ENCODE measurements at places on chromosomes 16 and 17. TPM values are rescaled to one million over a fixed set of nuclear protein-coding genes. Genes with fewer than 3 reads are reported as not detected.

PPY gene
- total RNA-seq = not detected

RHBDF1 gene
- 5.4 TPM for total RNA-seq

ODAD4 gene
- total RNA-seq = 0.68 TPM

DNA sequence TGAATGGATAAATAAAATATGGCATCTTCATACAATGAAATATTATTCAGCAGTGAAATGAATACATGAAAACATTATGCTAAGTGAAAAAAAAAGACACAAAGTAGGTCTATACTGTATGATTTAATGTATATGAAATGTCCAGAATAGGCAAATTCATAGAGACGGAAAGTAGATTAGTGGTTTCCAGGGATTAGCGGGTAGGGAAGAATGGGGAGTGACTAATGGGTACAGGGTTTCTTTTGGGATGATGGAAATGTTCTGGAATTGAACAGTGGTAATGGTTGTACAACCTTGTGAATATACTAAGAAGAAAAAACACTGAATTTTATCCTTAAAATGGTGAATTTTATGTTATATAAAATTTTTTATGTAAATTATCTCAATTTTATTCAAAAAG is 8.5 kb upstream of the MYCBPAP start:
- no peak for DNase-seq

DNA sequence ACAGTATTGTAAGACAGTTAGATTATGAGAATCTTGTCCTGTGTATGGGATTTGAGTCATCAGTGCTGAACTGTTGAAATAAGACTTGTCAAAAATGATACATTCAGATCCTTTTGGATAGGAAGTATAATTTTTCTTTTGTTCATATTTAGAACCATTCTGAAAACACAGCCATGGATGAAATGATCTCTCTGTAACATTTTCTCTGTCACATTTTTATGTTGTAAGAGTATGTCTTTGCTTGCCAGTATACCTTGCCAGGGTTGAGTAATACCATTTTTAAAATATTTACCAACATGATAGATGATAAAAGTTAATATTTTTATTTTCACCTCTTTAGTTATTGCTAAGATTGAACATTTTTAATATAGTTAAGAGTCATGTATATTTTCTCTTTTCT is 45.0 kb downstream of the NSRP1 start:
- no peak for DNase-seq

- DNase-seq = peak; percentile 70
Observed at GRCh38 chr16:87491522-87492290, 1.1 kb downstream of the ZCCHC14 start.

All from adrenal gland (tissue), 19 donors.